Naive B cell (primary cell): ENCODE measurements at places on chromosomes 12 and 14.

DNA sequence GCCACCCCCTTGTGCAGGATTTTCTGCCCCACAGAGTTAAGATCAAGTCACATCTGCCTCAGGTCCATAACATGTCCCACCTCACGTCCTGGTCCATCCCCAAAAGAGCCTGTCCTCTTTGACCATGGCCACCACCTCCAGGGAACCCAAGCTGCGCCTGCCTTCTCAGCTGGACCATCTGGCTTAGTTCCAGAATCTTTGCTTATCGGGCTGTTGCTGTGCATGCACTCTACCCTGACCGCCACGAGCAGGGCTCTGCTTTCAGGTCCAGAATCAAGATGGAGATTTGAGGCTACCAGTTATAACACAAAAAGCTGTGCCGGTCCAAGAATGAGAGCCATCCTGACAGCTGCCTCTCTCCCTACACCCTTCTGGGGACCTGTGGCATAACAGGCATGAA is 326.7 kb downstream of the DPF3 start:
- no peak for DNase-seq

DNA sequence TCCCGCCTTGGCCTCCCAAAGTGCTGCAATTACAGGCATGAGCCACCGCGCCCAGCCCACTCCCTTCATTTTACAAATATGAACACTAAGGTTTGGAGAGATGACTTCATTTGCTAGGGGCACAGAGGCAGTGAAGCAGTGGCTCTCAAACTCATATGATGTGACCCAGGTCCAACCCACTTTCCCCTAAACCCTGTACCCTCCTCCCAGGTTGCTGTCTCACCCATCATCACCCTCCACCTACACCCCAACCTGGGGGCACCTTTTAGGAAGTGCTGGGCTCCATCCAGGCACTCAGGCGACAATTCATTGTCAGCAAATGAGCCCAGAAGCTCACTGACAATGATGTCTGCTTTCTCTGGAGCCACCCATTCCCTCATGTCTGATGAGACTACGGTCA is 4.8 kb upstream of the RBM23 start:
- DNase-seq, result no peak

- no peak for DNase-seq
Measured at GRCh38 chr12:4809013-4809448, 88.8 kb downstream of the GALNT8 start.

DNA sequence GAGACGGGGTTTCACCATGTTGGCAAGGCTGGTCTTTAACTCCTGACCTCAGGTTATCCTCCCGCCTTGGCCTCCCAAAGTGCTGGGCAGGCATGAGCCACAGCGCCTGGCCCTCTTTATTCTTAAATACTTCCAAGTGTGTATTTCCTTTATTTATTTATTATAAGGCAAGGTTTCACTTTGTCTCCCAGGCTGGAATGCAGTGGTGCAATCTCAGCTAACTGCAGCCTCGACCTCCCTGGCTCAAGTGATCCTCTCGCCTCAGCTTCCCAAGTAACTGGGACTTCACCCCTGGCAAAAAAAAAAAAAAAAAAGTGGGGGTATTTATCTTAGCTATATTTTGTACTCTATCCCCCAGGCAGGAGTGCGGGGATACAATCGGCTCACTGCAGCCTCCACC is 6.8 kb downstream of the FAM216A start:
- DNase-seq, result no peak

DNA sequence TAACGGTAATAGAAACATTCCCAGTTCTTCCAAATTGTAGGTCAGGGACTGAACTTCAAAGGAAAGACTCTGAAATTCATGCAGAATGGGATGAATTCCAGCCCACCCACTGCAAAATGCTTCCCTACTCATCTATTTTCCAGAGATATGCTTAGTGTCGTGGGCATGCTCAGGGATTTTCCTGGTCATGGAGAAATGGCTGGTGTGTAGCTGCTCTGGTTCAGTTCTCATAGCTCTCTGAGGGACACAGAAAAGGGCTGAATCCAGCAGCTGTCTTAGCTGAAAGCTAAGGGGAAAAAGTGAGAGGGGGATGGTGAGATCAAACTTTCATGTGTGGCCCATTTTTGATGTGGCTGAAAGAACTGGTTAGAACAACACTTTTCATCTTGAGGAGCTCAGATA is 72.9 kb upstream of the KRAS start:
- no peak for DNase-seq

DNA sequence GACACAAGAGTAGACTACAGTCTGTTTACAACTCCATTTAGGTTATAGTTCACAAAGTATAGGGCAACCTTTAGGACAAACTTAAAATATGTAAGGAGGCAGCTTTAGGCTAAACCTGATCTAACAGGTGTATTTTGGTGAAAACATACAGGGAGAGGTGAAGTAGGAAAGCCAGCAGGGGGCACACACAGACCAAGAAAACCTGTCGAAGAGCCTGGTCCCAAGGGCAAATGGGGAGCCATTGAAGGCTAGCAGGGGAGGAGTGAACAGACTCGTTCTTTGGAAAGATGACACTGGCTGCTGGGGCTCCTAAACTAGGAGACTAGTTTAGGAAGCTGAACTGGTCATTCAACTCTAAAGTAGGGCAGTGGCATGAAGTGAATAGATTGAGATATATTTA is 138.8 kb upstream of the WSCD2 start:
- DNase-seq, result no peak

GRCh38 chr12:119154435-119154818 is 24.3 kb upstream of the HSPB8 start:
- no peak for DNase-seq

DNA sequence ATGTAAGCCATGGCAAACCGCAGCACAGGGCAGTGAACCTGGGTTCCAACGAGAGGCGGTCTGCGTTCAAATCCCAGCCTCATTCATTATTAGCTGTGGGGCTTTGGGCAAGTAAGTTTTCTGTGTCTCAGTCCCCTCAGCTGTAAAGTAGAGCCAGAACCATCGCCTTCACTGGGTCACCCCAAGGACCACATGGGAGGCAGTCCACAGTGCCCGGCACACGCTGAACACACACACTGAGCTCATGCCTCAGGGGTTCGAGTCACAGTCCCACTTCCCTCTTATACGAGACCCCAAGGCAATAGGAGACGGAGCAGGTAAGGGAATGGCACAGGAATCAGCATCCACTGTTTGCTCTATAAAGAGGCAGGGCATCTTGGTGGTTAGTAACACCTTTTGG is 19.1 kb downstream of the LRTM2 start:
- DNase-seq, result no peak

DNA sequence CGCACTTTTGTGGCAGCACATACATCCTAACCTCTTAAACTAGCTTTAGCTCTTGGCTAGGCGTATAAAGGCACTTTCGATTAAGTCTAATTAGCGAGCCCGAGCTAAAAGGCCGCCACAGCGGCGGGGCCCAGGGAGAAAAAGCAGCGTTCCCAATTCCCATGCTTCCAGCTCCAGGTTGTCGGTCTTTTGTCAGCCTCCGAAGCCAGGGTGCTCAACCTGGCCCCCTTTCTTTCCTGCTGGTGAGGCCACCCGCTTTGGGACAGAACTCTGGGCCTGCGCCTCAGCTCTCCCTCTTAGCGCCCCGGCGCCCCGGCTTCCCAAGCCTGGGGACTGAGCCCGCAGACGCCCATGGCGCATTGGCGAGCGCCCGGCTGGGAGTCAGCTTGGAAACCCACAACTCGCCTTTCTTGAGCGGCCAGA is 33.3 kb upstream of the TBX5 start:
- DNase-seq, result no peak

DNA sequence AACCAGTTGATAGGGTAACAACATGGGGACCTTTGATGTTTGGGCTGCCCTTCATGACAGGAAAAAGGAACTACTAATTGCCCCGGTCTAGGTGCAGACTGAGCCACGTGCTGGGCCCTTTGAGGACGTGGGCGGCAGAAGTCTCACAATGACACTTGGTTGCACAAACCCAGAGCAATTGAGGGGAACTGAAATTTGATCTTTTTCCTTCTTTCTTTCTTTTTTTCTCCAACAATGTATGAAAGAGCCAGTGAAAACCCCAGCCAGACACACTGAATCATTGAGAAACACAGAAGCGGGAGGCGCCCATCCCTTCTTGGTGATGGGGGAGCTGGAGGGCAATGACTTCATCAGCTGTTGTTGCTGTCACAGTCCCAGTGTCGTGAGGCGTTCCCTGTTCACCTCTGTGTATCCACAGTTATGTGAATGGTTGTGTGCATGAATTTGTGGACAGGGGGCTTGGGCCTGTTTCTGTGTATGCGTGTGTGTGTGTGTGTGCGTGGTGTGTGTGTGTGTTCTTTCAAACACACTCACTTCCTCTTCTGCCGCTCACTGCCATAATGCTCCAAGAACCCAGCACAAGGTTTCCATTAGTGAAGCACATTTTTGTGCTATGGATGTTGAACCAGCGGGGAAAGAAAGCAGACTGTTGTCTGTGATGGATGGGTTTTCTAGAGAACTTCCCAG is 137.5 kb upstream of the CCND2 start:
- DNase-seq, result peak; percentile 73

DNA sequence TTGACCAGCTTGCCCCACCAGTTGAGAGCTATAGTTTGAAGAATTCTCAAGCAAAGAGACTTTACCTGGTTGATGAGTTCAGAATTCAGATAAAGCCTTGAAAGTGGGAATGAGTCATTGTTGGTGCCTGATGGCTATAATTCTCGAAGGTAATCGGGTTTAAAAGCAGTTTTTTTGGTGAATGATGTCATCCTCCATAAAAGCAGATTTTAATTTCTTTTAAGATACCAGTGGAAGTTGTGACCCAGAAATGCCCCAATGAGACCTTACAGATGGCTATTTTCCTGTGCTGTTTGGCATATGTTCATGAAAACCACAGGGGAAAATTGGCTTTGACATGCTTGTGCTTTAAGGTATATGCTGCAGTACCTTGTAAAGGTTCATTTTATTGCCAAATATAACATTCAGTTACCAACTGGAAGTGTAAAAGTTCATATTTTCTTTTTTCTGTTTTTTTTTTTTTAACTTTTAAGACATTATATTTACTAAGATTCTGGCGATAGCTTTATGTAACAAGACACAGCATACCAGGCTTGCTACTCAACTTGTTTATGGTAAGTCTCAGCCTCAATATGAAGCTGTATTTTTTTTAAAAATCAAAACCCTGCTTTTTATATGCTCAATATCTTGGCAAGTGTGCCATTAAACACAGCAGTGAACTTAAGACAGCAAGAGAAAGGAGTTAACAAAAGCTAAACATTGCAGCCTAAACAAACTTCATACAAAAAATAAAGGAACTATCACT is 119.3 kb downstream of the LMNTD1 start:
- DNase-seq, result no peak

- DNase-seq, result no peak
Measured at GRCh38 chr14:67492538-67492937, 4.0 kb upstream of the TMEM229B start.

DNA sequence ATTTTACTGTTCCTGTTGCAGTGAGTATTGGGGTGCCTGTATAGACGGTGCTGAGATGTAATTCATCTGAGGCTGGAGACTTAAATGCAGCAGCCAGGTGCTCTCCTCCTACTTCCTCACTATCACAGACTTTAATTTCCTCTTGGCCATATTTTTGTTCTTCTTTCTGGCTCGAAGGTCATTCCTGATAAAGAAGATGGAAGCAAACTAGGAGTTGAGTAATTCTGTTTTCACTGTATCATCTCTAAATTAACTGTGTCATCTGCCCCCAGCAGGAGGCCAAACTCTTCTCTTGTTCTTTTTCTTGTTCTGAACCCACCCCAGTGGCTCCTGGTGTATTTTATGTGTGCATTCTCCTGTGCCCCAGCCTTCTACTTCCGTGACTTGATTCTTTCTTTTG is 141.7 kb upstream of the ARHGAP5 start:
- DNase-seq, result no peak

DNA sequence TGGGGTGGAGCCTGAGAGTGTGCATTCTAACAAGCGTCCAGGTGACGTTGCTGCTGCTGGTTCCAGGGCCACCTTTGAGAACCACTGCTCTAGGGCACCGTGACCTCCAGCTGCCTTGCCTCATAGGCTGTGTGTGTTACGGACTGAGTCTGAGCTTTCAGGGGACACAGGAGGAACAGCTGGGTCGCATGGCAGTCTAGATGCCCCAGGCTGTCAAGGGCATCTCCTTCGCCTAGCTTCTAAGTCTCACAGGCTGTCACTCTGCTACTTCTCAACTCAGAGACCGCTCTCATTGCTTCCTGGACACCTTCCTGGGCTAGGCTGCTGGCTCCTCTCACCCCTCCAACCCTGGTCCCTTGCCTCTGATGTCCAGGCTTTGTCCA is 965 bp downstream of the KRT73 start:
- no peak for DNase-seq

DNA sequence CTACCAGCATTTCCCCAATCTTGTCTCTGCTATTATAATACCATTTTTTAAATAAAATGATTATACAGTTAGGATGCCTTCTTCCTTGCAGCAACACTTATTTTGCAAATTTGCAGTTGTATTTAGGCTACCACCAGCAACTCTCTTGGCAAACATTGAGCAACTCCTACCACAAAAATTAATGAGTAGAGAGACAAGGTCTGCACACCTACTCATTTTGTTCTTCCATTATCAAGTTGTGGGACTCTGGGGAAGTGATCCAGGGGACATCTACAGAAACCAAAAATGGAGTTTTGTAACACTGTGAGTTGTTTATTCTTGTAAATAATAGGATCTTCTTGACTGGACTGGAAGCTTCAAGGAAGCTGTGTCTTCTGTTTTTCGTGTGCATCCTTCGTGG is 38.6 kb downstream of the DGLUCY start:
- no peak for DNase-seq

DNA sequence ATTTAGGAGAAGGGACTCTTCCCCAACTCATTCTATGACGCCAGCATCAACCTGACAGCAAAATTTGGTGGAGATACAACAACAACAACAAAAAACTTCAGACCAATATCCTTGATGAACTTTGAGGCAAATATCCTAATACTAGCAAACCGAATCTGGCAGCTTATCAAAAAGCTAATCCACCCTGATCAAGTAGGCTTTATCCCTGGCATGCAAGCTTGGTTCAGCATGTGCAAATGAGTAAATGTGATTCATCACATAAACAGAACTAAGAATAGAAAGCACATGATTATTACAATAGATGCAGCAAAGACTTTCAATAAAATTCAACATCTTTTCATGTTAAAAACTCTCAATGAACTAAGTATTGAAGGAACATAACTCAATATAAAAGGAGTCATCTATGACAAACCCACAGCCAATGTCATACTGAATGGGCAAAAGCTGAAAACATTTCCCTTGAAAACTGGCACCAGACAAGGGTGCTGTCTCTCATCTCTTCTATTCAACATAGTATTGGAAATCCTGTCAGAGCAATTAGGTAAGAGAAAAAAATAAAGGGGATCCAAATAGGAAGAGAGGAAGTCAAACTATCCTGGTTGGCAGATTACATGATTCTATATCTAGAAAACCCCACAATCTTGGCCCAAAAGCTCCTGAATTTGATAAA is 233.3 kb downstream of the CCDC59 start:
- no peak for DNase-seq

GRCh38 chr14:104034976-104035699 is 50.4 kb upstream of the ASPG start:
- no peak for DNase-seq

- no peak for DNase-seq
Measured at GRCh38 chr12:121532503-121533393, 48.1 kb downstream of the KDM2B start.

GRCh38 chr12:109264095-109264942 is 44.8 kb downstream of the FOXN4 start:
- no peak for DNase-seq
